HepG2 (cell line): ENCODE measurements at places on chromosomes 4 and X.
A peak's percentile ranks its signal among the peaks of the same experiment; 100 is the strongest.

- no peaks in the 10 kb centered on the region for H3K36me3 ChIP-seq
- no peak overlapping the region for H3K4me3 ChIP-seq
- 0 out of 3 replicates have a peak, but pooled peaks cover 3% of the 10 kb centered on the region for H3K27me3 ChIP-seq
- DNase-seq, result no peak
- H3K4me1 ChIP-seq, result no peaks in the 10 kb centered on the region
Observed at GRCh38 chr4:41436419-41436818, 101.5 kb upstream of the LIMCH1 start.

GRCh38 chr4:99652596-99653436 lies 4.8 kb downstream of the C4orf54 start:
- no peak for DNase-seq
- peaks cover 44% of the 10 kb centered on the region for H3K27me3 ChIP-seq
- H3K4me3 ChIP-seq, result no peak overlapping the region
- no peak overlapping the region for H3K27ac ChIP-seq
- H3K36me3 ChIP-seq, result no peaks in the 10 kb centered on the region
- H3K4me1 ChIP-seq, result no peaks in the 10 kb centered on the region

- no peaks in the 10 kb centered on the region for H3K4me1 ChIP-seq
- no peak overlapping the region for H3K27ac ChIP-seq
- peak; percentile 39 for DNase-seq
- H3K4me3 ChIP-seq, result no peak overlapping the region
- no peaks in the 10 kb centered on the region for H3K36me3 ChIP-seq
Observed at GRCh38 chrX:43559644-43560043, 96.5 kb upstream of the MAOA start.

DNA sequence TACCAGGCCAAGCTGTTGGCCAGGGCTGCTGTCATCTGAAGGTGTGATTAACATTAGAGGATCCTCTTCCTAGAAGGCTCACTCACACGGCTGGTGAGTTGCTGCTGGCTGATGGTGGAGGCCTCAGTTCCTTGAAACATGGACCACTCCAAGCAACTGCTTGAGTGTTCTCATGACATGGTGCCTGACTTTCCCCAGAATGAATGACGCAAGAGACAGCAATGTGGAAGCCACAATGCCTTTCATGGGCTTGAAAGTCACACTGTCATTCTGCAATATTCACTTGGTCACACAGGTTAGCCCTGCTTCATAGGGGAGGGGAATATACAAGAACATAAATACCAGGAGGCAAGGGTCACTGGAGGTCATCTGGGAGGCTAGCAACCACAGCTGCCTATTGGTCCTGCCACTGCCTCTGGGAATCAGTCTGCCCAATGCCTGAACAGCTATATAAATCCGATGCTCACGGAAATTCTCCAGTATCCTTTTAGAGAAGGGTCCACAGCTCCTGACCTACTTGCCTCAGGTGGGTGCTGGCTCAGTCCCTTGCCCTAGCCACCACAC lies 97.1 kb upstream of the MAML3 start:
- no peaks in the 10 kb centered on the region for H3K36me3 ChIP-seq
- H3K27me3 ChIP-seq, result peaks cover 2% of the 10 kb centered on the region
- no peak for DNase-seq
- no peak overlapping the region for H3K4me3 ChIP-seq

DNA sequence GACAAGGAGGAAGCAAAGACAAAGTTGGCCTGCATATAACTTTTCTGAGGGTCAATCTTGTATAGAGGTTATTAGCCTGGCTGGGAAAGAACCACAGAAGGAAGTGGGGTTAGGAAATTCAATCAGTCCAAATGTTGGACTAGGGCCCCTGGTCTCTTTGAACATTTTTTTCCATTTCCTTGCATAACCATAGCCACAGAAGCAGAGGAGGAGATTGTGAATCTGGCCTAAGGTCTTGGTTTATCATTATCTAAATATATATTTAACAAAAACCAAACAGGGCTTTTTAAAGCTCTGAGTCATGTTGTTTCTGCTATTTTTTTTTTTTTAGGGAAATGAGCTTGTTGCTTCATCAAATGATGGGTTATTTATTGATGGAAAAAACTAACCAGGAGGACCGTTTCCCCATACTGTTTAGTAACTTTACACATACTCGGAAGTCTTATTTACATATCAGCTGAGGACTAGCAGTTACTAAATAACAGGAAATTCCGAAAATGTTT lies 97.7 kb upstream of the ACSL4 start:
- no peaks in the 10 kb centered on the region for H3K36me3 ChIP-seq
- H3K4me1 ChIP-seq, result peaks cover 69% of the 10 kb centered on the region
- H3K27ac ChIP-seq, result peak overlapping the region; percentile 96
- DNase-seq, result peak; percentile 93
- no peak overlapping the region for H3K4me3 ChIP-seq
- H3K27me3 ChIP-seq, result no peaks in the 10 kb centered on the region

DNA sequence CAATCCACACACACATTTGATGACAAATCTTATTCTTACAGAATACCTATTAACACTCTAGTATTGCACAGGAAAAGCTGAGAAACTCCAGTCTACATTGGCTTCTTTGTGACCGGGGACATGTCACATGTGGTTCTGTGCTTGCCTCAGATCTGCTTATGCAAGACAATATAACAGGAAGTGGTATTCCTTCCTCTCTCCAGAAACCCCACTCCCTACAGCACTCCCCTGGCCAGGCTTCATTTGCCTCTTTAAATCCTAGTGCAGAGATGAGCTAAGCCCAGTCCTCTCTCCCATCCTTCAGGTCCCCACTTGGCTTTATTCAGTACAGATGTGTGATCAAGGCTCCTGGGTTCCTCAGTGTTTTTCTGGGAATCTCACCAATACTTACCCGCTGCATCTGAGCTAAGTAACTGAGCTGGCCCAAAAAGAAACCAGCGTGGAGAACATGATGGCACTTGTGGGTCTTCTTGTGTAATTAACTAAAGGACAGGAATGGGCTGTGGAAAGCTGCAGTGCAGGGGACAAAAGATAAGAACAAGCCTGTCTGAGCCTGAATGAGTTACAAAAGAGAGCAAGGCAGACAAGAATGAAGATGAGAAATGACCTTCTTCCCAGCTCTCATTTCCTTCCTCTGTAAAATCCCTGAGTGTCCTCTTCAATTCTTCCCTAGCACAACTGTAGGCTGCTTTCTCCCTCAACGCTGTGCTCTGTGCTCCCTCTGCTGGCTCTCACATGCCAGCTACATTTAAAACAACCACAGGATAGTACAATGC lies 105.6 kb downstream of the HNRNPD start:
- H3K27ac ChIP-seq, result no peak overlapping the region
- peak; percentile 51 for DNase-seq

- DNase-seq, result no peak
- H3K36me3 ChIP-seq, result no peaks in the 10 kb centered on the region
- H3K27me3 ChIP-seq, result no peaks in the 10 kb centered on the region
- no peak overlapping the region for H3K4me3 ChIP-seq
- no peak overlapping the region for H3K27ac ChIP-seq
Observed at GRCh38 chr4:141896687-141897086, 260.3 kb downstream of the IL15 start.

DNA sequence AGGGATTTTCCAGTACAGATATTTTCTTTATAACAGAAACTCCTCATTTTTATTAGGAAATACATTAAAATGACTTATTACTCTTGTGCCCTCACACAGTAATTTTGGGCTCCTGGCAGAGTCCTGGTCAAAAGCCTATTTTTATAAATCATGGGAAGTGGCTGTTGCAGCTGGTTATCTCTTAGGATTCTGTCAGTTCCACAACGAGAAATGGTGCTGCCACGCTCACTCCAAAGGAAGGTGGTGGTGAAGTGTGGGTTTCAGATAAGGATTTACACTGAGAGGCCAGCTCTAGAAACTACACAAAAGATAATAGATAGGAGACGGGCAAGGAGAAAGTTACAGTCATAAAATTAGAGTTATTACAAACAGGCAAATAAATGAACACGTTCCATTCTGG lies 159.2 kb upstream of the FAM241A start:
- no peaks in the 10 kb centered on the region for H3K36me3 ChIP-seq
- H3K4me3 ChIP-seq, result no peak overlapping the region
- H3K4me1 ChIP-seq, result no peaks in the 10 kb centered on the region
- H3K27me3 ChIP-seq, result no peaks in the 10 kb centered on the region
- no peak for DNase-seq

GRCh38 chrX:21632027-21632426 lies 26.1 kb downstream of the KLHL34 start:
- no peak overlapping the region for H3K4me3 ChIP-seq
- H3K27ac ChIP-seq, result no peak overlapping the region
- H3K4me1 ChIP-seq, result no peaks in the 10 kb centered on the region

DNA sequence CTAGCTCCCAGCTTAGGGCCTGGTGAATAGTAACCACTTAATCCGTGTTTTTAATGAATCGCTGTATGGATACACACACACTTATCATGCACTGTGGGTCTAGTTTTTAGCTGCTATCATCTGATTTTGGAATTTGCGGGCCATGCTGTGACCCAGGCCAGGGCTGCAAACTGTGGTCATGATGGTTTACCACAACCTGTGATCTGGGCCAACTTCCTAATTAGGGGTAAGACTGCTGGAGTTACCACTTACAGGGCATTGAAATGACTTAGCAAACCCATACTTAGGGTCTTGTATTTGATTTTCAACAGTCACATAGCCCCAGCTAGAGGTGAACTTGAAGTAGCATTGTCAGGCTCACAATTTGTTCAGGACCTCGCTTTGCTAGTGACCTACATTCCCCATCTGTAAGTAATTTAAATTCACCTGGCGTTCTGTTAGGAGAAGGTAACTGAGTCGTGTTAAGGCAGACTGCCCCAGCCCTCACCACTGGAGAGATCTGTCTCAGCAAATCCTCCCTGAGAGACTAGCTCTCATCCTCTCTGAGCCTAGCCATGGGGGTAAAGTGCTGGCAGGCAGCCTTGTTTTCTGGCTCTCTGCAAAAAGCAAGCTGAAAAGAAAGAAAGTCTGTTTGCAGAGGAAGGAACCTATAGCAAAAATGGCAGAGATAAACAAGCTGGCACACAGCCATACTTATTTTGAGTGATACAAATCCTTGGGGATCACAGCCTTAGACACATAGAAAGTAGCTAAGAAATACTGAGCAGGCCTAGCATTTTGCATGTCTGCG lies 33.8 kb upstream of the EGFL6 start:
- no peak overlapping the region for H3K27ac ChIP-seq
- H3K4me3 ChIP-seq, result no peak overlapping the region
- H3K36me3 ChIP-seq, result no peaks in the 10 kb centered on the region
- H3K4me1 ChIP-seq, result no peaks in the 10 kb centered on the region

DNA sequence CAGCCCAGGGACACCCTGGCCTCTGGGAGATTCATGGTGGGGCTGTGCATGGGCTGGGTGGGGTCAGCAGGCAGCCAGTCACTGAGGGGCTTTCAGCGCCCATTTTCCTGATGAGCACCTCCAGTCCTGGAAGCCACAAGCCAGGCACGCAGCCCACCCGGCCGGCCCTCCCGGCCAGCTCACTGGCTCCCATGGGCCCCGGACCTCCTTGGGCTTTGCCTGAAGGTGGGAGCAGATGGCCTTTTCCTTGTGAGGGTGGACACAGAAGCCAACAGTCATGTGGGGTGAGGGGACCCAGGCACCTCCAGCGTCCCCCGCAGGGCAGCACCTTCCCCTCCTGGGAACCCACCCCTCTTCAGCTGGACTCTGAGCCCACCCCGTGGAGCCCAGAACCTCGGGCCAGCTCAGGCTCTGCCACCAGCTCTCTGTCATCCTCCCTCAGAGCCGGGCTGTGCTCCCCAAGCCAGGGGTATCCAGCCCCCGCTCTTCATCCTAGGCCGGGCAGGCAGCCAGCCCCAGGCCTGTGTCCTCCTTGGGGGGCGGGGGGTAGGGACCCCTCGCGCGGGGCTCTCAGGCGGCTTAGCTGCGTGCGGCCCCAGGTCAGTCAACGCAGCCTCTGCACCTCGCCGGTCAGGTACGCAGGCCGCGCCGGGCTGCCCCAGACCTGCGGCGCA lies 798 bp upstream of the FGFR3 start:
- H3K36me3 ChIP-seq, result no peaks in the 10 kb centered on the region
- H3K27ac ChIP-seq, result peak overlapping the region; percentile 47
- no peak for DNase-seq
- peaks cover 22% of the 10 kb centered on the region for H3K27me3 ChIP-seq
- H3K4me3 ChIP-seq, result peak overlapping the region; percentile 78

DNA sequence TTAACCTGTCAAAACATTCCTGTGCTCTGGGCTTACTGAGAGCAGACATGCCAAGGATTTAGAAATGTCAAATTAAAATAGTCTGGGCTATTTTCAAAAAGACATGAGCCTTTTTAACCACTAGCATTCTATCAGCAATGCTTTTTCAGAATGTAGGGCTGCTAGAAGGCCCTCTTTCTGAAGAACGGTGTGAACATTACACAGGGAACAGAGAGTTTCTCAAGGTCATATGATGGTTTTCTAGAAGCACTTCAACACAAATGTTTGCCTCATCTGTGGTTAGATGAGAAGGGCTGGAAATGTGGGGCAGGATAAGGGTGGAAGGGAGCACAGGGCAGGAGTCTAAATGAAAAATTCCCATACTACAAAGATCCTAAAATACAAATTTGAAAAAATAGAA lies 39.3 kb downstream of the GRIA3 start:
- H3K4me1 ChIP-seq, result no peaks in the 10 kb centered on the region
- H3K4me3 ChIP-seq, result no peak overlapping the region
- no peak for DNase-seq
- no peaks in the 10 kb centered on the region for H3K36me3 ChIP-seq

- no peak overlapping the region for H3K4me3 ChIP-seq
- H3K4me1 ChIP-seq, result no peaks in the 10 kb centered on the region
- no peaks in the 10 kb centered on the region for H3K36me3 ChIP-seq
- no peaks in the 10 kb centered on the region for H3K27me3 ChIP-seq
- DNase-seq, result peak; percentile 45
Observed at GRCh38 chrX:76253432-76253831, 80.6 kb downstream of the PBDC1 start.

DNA sequence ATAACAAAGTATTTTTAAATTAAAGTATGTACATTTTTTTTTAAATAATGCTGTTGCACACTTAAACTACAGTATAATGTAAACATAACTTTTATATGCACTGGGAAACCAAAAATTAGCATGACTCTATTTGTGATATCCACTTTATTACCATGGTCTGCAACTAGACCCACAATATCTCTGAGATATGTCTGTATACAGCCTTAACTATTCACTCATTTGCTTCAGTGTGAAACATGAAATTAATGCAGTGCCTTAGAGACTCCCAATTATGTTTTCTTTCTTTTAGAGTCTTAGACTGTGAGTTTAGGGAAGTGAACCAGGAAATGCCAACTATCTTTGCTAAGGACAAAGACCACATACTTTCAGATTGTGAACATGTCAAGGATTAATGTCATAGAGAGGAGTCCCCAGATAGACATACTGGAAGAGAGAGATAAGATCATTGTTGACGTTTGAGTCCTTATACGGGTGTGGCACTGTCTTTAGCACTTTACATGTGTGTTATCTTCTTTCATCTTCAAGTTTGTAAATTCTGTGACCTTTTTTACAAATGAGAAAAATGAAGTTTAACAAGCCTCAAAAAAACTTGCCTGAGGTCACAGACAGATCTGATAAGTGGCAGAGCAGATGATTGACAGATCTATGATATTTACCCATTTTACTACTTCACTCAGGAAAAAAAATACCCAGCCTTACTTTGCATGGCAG lies 23.2 kb downstream of the CXorf58 start:
- H3K27me3 ChIP-seq, result no peaks in the 10 kb centered on the region
- no peak for DNase-seq
- H3K4me1 ChIP-seq, result 0 out of 2 replicates have a peak, but pooled peaks cover 7% of the 10 kb centered on the region
- H3K27ac ChIP-seq, result no peak overlapping the region
- H3K36me3 ChIP-seq, result no peaks in the 10 kb centered on the region
